ENCODE measurements at places on chromosomes 7 and 10.

DNA sequence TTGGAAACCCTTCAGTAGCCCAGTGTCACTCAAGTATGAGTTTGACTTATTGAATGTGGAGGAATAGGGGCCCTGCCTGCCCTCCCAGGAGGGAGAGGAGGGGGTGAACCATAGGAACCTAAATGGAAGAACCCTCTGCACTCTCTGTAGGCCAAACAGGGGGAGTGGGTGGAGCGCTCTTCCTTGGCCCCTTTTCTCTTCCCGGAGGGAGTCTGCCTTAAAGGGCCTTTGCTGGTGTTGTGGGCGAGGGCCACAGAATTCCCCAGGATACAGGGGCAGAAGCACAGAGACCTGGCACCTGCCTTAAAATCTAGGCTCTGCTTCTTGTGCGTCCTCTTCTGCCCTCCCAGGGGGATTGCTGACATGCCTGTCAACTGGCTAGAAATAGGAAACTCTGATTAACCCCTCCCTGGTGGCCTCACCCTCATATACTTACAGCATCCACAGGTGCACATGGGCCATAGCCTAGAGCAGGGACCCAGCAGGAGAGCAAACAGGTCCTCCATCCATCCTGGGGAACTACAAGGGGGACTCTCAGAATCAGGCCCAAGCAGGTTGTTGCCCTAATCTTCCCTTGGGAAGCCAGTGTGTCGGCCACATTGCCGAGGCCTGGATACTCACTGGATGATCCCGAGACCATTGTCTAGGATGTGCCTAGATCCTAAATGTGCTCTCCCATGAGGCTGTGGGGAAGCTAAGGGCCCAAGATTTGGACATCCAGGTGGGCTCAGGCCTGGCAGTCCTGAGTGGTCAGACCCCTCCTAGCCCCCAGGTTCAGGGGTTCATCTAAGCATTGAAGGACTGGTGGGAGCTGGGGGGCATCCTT is 3.4 kb downstream of the TRIM8 start:
- DNase-seq, result no peak

- DNase-seq, result no peak
Measured at GRCh38 chr10:34137955-34138354, 677.1 kb downstream of the PARD3 start.

- DNase-seq, result no peak
Measured at GRCh38 chr10:127033216-127034033, 128.2 kb downstream of the DOCK1 start.

GRCh38 chr10:59857921-59858320 is 48.4 kb downstream of the CCDC6 start:
- no peak for DNase-seq

DNA sequence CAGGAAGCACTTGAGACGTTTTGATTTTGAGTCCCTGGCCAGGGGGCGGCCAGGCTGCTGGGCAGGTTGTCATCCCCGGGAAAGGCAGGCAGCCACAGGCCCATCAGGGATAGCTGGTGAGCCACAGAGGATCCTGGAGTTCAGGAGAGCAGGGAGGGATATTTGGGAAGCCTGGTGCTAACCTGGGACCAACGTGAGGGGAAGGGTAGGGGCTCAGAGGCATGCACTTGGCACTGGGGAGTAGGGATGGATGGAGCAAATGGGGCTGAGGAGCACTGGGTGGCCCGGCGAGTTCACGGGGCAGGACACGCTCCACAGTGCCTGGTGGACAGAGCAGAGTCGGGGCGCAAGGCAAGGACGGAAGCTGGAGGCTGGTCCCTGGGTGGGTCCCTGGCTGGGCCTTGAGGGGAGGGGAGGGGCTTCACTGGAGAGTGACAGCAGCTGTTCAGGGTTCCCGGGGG is 30.2 kb downstream of the LRRC27 start:
- no peak for DNase-seq

DNA sequence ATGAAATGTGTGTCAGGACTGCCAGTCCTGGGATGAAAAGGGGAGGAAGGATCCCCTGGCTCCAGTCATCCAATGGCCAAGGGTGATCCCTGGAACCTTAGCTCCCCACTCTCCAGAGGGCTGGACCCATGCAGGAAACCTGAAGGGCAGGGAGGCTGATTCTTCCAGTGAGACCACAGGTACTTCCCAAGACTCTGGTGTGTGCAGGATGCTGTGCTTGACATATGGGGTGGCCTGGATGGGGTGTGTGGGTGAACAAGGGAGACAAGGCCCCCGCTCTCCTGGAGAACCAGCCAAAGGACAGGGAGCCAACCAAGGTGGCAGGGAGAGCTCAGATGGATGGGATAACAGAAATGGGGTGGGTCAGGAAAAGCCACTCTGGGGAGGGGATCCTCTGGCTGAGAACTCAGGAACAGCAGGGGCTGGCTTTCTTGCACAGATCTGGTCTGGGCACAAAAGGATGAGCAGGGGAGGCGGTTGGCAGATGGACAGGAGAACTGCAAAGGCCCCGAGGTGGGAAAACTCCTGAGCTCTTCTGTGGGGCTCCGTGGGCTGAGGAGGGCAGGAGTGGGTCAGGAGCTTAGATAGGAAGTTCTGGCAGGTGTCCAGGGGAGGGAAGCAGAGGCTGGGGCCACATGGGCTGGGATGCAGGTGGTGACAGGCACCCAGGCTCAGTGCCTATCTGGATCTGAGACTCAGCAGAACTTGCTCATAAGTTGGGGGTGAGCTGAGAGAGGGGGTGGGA is 100.6 kb downstream of the ARHGAP22 start:
- no peak for DNase-seq

GRCh38 chr10:33489501-33490176 is 155.2 kb upstream of the NRP1 start:
- no peak for DNase-seq

GRCh38 chr7:65988084-65988483 is 6.1 kb upstream of the GUSB start:
- DNase-seq, result no peak

Data from GDM1 (cell line).